Cortex of kidney (tissue), 1 donor: ENCODE measurements at places on chromosomes 1 and 21.

DNA sequence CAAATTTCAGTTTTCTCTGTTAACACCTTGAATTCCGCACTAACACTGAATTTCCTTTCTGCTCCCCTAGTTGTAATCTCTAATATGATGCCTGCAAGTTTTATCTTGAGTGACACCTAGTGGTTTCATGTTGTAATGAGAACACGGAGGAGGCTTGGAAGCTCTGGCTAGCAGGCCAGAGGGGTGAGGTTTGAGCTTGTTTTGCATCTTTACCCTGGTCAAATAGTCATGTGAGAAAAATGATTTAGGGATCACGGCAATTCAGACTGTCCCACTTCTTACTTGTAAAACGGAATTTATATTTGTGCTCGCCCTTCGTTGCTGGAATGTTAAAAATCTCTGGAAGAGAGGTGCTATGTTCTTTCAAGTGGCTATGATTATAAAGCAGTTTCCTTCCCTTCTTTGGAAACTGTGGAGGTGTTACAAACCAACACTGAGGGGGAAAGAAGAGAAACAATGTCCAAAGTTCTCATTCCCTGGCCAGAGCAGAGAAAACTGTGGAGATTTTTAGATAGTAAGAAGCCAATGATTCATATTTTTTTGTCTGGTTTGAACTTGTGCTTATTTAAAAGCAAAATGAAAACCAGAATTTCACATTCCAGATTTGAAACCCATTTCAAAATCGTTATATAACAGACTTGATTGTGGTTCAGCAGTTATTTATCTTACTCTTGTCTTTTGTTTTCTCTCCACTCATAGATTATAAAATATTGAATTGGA lies 5.3 kb upstream of the MROH9 start:
- DNase-seq = no peak

DNA sequence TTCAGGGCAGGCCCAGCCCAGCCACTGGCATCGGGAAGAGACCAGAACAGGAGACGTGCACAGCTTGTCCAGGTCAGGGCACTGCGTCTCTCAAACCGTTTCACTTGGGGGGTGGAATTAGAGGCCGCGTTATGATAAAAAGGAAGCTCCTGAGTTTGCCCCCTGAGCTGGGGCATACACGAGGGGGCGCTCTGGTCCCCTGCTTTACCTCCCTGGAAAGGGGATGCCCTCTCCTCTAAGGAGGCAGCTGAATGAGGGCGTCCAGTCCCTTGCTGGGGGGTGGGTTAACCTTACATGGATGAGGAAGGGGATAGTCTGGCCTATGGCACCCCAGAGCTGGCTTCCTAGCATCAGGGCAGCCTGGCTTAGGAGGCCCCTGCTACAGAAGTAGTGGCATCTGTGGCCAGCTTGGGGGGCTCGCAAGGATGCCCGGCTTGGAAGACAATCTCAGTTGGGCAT lies 2.3 kb downstream of the MYOG start:
- DNase-seq = no peak

DNA sequence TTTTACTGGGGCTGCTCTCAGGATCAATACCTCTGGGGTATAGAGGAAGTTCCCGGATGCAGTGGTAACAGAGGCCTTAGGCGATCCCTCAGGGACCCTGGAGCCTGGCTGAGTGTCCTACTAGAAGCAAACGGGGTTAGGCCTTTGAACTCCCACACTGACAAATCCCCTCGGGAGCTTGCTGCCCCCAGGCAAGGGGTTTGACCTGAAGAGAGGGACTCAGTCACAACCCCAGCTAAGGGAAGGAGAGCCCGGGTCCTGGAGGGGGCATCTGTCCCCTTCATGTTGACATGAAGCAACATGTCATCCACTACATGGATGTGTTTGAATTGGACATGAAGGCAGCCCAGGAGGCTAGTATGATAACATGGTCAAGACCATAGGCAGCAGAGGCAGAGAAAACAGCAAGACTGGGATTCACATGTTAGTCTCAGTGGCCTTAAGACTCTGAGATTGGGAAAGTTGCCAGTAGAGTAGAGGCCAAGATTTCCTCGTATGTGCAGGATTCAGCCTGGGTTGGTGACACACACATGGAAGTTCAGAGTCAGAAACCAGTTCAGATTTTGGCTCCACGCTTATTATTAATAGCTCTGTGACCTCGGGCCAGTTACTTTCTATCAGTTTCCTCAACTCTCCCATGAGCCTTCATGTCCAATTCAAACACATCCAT lies 101.5 kb downstream of the KCNN3 start:
- DNase-seq = no peak

GRCh38 chr1:62954758-62955157 lies 170.8 kb downstream of the ATG4C start:
- no peak for DNase-seq

DNA sequence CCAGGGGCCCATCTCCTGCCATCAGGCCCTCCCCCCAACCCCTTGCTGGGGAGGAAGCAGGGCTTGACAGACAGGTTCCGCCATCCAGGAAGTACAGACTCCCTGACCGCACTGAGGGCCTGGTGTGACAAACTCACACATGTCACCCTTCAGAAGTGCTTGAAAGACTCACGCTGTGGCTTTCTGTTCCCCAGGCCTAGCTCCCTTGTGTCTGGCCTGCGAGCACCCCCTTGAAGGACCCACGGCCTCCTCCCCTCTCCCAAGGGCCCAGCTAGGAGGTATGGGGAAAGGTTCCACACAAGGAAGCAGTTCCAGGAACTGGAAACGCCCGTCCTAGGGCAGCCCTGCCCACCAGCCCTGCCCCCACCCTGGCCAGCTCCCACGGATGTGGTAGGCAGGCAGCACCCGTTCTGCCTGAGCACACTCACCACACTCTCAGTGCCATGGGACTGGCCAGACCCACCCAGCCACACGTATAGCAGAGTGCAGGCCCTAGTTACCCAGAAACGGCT lies 26.7 kb downstream of the SLC2A1 start:
- DNase-seq = no peak

- DNase-seq = no peak
These were observed 121.2 kb downstream of the TRABD2B start for GRCh38 chr1:47875831-47876586.

GRCh38 chr1:2477309-2477708 lies 1.2 kb downstream of the PLCH2 start:
- DNase-seq = no peak

DNA sequence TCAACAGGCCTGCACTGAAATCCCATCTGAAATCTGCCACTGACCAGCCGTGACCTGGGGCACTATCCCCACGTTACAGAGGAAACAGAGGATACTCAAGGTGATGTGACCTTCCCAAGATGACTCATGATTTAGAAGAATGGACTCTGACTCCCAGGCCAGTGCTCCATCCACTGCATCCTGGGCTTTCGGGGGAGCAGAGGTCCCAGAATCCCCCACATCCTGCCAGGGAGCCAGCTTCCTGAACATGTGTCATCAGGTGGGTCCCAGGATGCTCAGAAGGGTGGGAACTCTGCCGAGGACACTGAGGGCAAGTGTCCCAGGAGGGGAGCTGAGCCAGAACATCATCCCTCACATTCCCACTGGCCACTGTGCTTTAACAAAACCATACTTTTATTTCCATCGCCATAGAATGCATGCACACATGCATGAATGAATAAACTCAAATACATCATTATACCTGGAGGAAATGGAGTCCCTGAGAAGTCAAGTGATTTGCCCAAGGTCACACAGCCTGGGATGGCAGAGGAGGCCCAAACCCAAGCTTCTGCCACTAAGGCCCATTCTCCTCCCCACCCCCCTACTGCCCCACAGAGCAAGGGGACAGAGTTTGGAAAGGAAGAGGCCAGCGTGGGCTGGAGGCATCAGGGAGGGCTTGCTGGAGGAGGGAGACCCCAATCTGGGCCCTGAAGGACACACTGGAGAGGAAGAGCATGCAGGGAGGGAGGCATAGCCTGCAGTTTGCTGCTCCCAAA lies 189.4 kb downstream of the MATN1 start:
- no peak for DNase-seq

DNA sequence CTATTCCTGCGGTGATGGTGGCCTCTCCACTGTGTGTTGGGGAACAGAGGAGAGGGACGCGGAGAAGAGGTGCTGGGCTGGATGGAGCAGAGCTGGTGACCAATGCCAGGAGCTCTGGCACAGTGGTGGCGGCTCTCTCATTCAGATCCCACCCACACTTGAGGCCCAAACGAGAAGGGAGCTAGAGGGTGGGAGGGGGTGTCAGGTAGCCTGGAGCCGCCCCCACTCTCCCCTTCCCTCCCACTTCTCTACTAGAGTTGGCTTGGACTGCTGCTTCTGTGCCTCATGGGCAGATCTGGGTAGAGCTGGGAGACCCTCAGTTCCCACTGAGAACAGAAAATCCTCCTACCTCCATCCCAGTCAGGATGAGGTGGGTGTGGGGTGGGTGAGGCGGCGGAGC lies 3.5 kb downstream of the TTC39A start:
- no peak for DNase-seq

DNA sequence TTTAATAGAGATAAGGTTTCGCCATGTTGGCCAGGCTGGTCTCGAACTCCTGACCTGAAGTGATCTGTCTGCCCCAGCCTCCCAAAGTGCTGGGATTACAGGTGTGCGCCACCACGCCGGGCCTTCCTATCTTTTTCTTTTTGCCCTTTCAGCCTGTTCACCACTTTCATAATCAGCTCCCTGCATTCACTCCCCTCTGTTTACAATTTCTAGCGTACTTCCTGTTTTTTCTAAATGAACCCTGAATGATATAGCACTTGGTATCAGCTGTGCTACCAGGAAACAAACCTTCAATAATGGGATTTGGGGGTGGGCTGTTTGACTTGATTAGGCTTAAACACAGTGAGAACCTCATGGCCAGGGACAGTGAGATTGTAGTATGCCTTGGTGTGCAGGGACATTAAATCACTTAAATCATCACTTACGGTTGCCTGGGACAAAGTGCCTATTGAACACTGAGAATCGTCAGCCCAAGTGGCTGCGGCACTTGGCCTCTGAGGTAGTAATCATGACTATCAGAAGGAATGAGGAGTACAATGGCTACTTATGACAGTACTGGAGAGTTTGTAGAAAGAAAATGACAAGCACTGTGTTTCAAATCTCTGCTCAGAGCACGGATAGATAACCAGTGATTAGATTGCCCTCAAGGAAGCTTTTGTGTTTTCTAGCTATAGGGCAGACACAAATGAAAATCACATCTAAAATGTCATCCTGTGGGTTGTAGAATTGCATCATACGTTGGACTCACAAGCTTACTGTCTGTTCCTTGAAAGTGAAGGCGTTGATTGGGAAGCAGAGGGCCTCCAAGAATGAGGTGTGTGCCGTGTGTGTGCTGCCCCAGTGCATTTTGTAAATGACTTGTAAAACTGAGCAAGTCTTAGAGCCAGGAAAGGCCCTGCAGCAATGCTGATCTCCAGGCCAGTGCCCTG lies 661.8 kb downstream of the MATN1 start:
- no peak for DNase-seq

- no peak for DNase-seq
These were observed 45.1 kb upstream of the ACTRT2 start for GRCh38 chr1:2976180-2976562.

- no peak for DNase-seq
These were observed 53.3 kb upstream of the SYT14 start for GRCh38 chr1:209884665-209885117.

DNA sequence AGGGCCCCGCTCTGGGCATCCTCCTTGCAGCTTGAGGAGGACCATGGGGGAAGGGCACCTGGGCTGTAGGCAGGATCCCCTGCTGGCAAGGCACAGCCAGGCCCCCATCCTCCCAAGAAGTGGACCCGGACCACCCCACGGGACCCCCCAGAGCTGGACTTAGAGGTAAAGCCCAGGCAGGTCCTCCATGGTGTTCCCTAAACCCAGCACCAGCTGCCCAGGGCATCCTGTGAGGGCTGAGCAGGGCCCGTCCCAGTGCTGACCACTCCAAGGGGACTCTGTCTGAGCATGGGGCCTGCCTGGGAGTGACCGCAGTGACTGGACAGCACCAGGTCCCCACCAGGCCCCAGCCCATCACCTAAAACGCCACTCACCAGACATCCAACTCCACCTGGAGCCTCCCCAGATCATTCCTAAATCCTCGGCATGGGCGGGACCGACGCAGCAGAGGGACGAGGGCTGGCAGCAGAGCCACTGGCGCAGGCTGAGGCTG lies 21.3 kb downstream of the COL6A2 start:
- no peak for DNase-seq
